ENCODE measurements at places on chromosomes 7 and 10. TPM values are rescaled to one million over a fixed set of nuclear protein-coding genes. Genes with fewer than 3 reads are reported as not detected.

The SPDYE1 gene
- total RNA-seq: not detected

DNA sequence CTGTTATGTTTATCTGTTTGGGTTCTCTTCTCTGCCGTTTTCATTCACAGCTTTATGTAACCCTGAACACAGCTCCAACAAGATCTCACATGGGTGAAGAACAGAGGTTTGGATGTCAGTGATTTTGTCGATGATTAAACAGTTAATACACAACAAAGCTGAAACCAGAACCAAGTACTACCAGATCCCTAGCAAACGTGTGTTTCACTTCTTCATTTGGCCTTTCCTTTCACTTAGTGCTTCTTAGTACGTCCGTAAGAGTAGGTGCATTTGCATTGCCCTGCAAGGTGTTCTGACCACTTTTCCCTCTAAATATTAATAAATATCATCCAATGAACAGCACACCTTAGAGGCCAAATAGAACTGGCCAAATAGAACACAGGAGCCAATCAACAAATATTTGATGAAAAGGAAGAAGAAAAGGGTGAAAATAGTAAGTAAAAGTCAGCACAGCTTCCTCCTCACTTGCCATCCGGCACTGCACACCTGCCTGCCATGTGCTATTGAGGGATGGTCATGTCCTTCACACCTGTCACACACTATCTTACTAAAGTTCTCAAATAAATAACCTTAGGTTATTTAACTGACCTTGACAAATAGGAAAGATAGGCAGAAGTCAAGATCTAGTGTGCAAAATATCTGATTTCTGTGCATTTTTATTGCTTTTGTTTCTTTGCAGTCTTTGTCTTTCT, 252.6 kb upstream of the ANKRD30A start:
- DNase-seq: no peak

DNA sequence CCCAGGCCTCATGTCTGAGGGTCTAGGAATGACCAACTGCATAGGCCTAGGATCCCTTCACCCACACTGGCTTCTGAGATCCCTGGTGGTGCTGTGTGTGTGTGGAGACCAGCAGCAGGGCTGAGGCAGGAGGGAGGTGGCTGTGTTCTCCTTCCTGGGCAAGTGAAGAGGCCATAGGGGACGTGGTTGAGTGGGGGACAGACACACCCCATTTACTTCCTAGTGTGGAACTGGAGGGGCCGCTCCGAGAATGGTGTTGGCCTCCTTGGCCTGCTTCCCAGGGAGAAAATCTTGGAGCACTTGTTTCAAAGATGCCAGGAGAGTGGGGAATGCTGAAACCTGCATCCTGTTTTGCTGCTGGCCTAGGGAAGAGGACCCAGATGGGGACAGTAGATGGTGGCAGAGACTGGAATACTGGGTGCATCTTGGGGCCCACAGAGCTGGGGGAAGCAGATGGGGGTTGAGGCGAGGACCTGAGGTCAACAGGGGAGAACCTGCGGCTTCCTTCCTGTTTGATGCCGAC, 19.1 kb downstream of the UBTD1 start:
- no peak for DNase-seq

DNA sequence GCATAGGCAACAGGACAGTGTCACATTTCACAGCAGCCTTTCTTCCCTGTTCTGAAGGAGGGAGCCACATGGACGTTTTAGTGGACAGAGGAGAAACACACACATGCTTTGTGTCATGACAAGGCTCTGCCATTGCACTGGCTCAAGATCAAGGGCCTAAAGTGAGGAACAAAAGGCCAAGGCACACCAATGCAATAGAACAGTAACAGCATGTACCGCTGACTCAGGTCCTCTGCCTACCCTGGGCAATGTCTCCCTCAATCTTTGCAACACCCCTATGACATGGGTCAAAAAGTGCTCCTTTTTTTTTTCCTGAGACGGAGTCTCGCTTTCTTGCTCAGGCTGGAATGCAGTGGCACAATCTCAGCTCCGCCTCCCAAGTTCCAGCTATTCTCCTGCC, 57.8 kb upstream of the SDK1 start:
- no peak for DNase-seq

- no peak for DNase-seq
Observed at GRCh38 chr7:91551377-91552175, 287.3 kb downstream of the FZD1 start.

GRCh38 chr10:6473430-6473829, 106.6 kb downstream of the PRKCQ start:
- no peak for DNase-seq

The ACTL6B gene
- total RNA-seq: not detected

DNA sequence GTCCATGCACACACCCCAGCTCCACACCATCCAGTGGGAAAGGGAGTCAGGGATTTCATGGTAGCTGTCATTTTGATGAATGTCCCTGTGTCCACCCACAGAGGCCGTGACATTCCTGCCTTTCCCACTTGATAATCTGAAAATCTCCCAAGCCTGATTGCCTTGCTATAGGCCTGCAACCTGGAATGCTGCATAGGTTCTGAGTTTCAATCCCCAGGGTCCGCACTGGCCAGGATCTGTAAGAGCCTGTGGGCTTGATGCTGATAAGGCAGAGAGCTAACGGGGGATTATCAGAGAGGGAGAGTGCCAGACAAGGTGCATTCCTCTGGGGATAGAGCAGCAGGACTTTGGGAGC, 57.5 kb downstream of the RBM20 start:
- no peak for DNase-seq

DNA sequence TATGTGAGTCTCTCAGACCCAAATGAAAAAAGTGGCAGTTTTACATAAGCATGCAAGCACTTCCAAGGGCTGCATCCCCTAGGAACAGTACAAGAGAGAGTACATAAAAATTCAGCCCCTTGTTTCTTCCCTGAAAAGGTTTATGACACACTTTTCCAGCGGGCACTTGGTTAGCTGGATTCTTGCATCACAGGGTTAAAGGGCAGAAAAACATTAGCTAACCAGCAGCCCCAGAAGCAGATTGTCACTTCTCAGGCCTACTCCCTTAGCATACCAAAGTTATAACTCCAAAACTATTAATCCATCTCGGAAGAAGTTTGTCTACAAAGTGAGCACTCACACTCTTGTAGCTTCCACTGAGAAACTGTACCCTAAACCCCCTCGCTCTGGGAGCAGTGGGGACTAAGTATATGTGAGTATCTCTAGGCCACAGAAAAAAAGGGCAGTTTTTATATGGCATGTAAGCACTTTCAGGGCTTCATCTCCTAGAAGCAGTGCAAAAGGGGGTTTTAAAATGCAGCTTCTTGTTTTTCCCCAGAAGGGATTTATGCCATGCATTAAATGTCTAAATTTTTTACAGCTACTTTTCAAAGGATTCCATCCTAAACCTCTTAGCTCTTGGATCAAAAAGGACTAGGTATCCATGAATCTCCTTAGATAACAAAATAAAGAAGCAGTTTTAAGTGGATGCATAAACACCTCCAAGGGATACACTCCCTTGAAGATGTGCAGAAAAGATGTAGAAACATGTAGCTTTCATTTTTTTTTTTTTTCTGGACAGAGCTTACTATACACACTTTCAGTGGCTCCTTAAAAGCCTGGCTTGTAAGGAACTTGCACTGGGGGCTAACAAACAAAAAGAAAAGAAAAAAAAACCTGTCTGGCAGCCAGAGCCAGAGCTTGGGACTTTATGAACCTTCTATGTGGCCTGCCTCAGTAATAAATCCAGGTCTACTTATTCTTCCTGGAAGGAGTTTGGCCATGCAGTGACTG, 956.7 kb downstream of the CCSER2 start:
- no peak for DNase-seq

The TMEM178B gene
- 24.4 TPM for total RNA-seq

GRCh38 chr7:20798081-20798693, 11.5 kb upstream of the SP8 start:
- DNase-seq: peak; percentile 29

The CALHM3 gene
- total RNA-seq: not detected

The NYAP1 gene
- total RNA-seq: 0.59 TPM

- DNase-seq: no peak
Observed at GRCh38 chr7:37097983-37098382, 350.7 kb downstream of the ELMO1 start.

GRCh38 chr7:22001345-22002004, 55.8 kb upstream of the CDCA7L start:
- no peak for DNase-seq

The GSDME gene
- 8.6 TPM for total RNA-seq

The HSPA12A gene
- total RNA-seq: 23.4 TPM

GRCh38 chr7:34070511-34071323, 165.4 kb downstream of the BMPER start:
- no peak for DNase-seq

The PPP1R3A gene
- total RNA-seq: 61.4 TPM

DNA sequence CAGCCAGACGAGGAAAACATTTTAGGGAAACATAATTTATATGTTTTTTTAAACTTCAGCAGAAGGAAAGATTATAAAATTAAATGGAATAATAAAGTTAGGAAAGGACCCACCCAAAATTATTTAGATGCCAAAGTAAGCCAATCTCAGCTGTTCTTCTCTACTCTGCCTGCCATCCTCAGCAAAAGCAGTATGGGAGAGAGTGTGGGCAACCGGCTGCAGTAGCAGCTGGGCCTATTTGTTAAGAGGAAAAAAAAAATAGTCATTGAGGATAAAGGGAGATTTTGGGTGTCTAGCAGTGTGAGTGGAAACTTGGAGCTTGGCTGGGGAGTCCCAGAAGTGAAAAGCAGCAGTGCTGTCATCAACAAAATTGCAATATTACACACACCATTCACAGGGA, 15.4 kb downstream of the SEMA3E start:
- DNase-seq: no peak

- no peak for DNase-seq
Observed at GRCh38 chr7:106220307-106220706, 64.5 kb downstream of the NAMPT start.

- no peak for DNase-seq
Observed at GRCh38 chr10:20839141-20839540, 58.0 kb downstream of the NEBL start.

The CFAP58 gene
- 2.4 TPM for total RNA-seq
